ENCODE measurements at places on chromosomes 7 and 10. TPM values are rescaled to one million over a fixed set of nuclear protein-coding genes. Genes with fewer than 3 reads are reported as not detected.

The PCLO gene
- total RNA-seq = 29.4 TPM

The LRGUK gene
- 9.4 TPM for total RNA-seq

The SLC18A2 gene
- 2.0 TPM for total RNA-seq

The PHYHIPL gene
- 16.9 TPM for total RNA-seq

The IPMK gene
- 4.3 TPM for total RNA-seq

The GOT1 gene
- total RNA-seq = 34.3 TPM

The WAC gene
- 166 TPM for total RNA-seq

The TMEM176B gene
- 3.9 TPM for total RNA-seq

The CLRN3 gene
- not detected for total RNA-seq

The CALML3 gene
- 0.63 TPM for total RNA-seq

The ENKUR gene
- total RNA-seq = 2.2 TPM

The FRMPD2 gene
- 8.3 TPM for total RNA-seq

The OR2A12 gene
- total RNA-seq = 0.39 TPM

The PIP gene
- not detected for total RNA-seq

The NPC1L1 gene
- 0.37 TPM for total RNA-seq

The FGF8 gene
- not detected for total RNA-seq

The CYP2C19 gene
- 0.24 TPM for total RNA-seq

The ACBD7 gene
- 6.6 TPM for total RNA-seq

The CTAGE4 gene
- 13.1 TPM for total RNA-seq

The WDFY4 gene
- total RNA-seq = 10.2 TPM

The ZWINT gene
- total RNA-seq = 61.4 TPM

The GBX1 gene
- 15.6 TPM for total RNA-seq

The TAC1 gene
- 1.2 TPM for total RNA-seq
